CD4-positive, alpha-beta T cell (primary cell): ENCODE measurements at places on chromosomes 13 and 19.

DNA sequence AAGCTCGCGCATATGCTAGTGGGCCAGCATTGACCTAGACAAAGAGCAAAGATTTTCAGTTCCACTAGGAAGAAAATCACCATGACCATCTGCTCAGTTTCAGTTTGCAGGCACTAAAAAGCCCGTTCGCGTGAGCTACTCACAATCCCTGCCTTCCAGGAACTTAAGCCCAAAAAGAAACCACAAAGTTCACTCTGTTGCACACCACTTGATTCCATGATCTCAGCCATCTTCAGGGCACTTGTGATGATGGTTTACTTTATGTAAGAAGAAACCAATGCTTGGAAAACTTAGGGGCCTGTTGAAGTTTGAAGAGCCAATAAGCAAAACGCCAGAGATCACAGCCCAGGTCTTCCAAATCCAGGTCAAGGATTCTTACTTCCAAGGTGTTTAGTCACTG lies 45.0 kb upstream of the SLC15A1 start:
- no peak overlapping the region for H3K4me3 ChIP-seq
- no peak overlapping the region for H3K27ac ChIP-seq
- peaks cover 78% of the 10 kb centered on the region for H3K36me3 ChIP-seq
- no peaks in the 10 kb centered on the region for H3K4me1 ChIP-seq

GRCh38 chr19:30256496-30256850 lies 115.7 kb upstream of the ZNF536 start:
- no peaks in the 10 kb centered on the region for H3K36me3 ChIP-seq
- peaks cover 31% of the 10 kb centered on the region for H3K27me3 ChIP-seq
- H3K4me1 ChIP-seq = no peaks in the 10 kb centered on the region
- H3K4me3 ChIP-seq = no peak overlapping the region

- no peak for DNase-seq
- H3K27me3 ChIP-seq = no peaks in the 10 kb centered on the region
- H3K27ac ChIP-seq = no peak overlapping the region
Observed at GRCh38 chr13:104648291-104648690, 1582.1 kb upstream of the SLC10A2 start.

DNA sequence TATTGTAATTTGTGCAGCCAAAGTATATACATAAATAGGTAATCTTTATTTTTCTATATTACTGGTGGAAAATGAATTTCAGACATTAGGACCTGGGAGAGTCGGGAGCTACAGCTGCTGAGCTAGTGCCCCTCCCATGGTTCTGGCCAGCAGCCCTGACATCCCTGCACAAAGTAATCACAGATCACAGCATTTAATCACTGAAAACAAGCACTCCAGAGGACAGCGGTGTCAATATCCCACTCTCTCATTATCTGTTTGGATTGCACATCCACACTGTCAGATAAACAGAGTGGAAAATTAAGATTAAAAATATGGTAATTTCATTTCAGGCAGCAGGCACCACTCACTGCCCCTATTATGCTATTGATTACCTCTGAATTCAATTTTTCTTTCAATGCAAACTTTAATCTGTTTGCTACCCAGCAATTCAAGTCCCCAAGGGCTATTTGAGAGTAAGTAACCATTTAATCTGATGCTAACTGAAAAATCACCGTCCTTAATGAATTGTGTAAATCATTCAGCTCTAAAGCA lies 254.1 kb upstream of the SOX21 start:
- DNase-seq = no peak
- H3K36me3 ChIP-seq = no peaks in the 10 kb centered on the region
- peaks cover 61% of the 10 kb centered on the region for H3K27me3 ChIP-seq
- no peak overlapping the region for H3K4me3 ChIP-seq
- peaks cover 6% of the 10 kb centered on the region for H3K4me1 ChIP-seq
- H3K27ac ChIP-seq = no peak overlapping the region
